ENCODE measurements at places on chromosomes 2 and 18. TPM values are rescaled to one million over a fixed set of nuclear protein-coding genes. Genes with fewer than 3 reads are reported as not detected.
A peak's percentile ranks its signal among the peaks of the same experiment; 100 is the strongest.

DNA sequence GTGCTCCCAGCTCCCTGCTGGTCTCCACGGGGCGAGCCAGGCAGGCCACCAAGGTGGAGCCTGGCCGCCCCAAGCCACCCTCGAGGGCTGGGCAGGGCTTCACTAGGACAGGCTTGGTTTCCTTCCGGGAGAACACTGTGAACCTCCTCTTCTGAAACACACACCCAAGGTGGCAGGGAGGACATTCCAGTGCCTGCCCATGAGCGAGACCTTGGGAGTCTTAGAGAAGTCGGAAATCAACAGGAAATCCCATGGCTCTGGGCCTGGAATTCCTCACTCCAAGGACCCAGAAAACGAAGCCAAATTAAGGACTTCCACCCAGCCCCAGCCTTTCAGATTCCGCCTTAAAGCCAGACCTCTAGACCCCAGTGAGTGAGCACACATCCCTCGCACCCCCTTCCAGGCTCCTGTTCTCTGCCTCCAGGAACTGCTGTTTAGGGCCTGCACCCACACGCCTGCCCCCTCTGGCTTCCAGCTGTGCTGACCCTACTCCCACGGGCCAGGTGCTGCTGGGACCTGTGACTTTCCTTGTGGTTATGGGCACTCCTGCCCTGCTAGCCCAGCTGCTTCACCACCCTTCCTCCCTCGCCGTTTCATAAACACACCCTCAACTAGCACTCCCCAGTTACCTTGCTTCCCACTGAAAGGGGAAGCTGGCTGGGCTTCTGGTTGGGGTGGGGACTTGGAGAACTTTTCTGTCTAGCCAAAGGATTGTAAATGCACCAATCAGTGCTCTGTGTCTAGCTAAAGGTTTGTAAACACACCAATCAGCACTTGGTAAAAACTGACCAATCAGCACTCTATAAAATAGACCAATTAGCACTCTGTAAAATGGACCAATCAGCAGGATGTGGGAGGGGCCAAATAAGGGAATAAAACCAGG is 13.7 kb downstream of the GPR17 start:
- H3K36me3 ChIP-seq, result no peaks in the 10 kb centered on the region
- no peak for DNase-seq
- H3K4me3 ChIP-seq, result no peak overlapping the region
- H3K4me1 ChIP-seq, result peaks cover 9% of the 10 kb centered on the region
- H3K27me3 ChIP-seq, result peaks cover 10% of the 10 kb centered on the region

DNA sequence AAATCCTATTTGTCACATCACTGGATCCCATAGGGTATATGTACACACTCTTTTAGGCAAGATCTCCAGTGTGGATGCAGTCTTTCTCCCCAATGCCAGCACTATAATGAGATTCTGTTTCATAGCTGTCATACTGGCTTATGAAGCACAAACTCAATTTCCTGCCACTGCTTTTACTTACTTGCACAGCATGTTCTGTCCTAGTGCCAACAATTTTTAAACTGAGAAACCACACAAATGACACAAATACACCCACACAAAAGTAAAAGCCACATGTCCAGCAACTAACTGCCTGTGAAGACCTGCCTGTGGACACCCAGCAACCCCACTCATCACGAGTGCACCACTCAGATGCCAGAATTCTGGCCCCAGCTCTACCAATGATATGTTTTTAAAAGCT is 29.6 kb upstream of the RNU4ATAC start:
- peaks cover 5% of the 10 kb centered on the region for H3K4me1 ChIP-seq
- H3K4me3 ChIP-seq, result no peak overlapping the region
- H3K27me3 ChIP-seq, result no peaks in the 10 kb centered on the region
- DNase-seq, result no peak

- peaks cover 82% of the 10 kb centered on the region for H3K4me1 ChIP-seq
- peak; percentile 69 for DNase-seq
- H3K4me3 ChIP-seq, result peak overlapping the region; percentile 12
- no peaks in the 10 kb centered on the region for H3K27me3 ChIP-seq
- H3K27ac ChIP-seq, result peak overlapping the region; percentile 99
Observed at GRCh38 chr2:119487434-119488244, 36.6 kb downstream of the SCTR start.

DNA sequence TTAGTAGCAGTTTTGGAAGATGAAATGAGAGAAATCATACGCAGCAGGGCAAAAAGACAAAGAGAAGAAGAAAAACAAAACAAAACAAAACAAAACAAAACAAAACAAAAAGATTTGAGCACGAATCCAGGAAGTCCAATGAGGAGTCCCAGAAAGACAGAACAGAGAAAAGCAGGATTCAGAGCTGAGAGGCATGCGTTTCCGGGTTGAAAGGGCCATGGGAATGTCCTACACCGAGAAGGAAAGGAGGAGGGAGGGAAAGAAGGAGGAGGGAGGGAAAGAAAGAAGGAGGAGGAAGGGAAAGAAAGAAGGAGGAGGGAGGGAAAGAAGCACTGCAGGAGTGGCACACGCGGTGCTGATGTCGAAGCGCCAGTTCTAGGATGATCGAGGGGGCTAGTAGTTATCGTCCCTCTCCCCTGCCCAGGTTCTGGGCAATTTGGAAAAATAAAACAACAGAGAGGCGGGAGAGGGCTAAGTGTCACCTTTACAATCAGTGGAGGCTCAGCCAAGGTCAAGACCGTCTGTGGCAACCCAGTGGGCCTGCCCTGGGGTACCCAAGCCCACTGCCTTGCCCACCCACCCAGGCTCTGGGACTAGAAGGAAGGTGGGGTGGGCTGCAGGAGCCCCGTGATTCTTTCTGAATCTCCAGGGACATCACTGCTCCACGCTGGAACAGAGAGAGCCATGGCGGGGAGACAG is 68.4 kb downstream of the TWIST2 start:
- DNase-seq, result no peak
- H3K4me1 ChIP-seq, result no peaks in the 10 kb centered on the region
- no peak overlapping the region for H3K27ac ChIP-seq

DNA sequence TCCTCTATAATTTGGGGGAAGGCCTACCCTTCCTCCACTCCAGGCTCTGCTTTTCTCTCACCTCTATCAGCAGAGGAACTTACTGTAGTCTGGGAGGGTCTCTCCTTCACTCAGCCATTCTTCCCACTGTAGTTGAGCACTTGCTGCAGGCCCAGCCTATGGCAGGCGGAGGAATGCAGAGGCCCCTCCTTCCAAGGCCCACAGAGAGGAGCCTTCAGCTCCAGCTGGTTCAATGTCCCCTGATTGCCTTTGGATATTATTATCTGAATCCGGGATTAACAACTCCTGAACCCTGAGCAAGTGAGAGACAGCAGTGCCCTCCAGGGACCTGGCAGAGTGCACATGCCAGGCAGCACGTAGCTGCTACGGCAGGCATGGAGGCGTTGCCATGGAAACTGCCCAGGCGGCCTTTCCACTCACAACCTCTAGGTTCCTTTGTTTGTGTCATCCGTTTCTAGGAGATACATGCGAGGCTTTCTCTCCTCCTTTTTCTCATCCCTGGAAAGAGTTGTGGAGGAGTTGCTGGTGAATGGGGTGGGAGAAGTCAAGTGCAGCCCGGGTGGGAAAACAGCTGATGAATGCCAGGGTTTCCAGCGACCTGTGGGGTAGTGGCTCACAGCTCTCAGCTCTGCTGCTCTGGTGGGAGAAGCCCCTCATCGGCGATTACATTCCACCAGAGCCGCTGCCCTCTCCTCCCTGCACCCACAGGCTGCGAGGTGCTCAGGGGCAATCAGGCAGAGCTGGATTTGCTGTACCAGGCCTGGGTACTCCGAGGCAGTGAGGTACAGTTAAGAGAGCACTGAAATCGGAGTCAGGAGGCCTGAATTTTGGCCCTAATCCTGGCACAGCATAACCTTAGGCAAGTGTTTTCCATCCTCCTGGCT is 55.3 kb upstream of the HK2 start:
- no peaks in the 10 kb centered on the region for H3K36me3 ChIP-seq
- peak overlapping the region; percentile 52 for H3K4me3 ChIP-seq
- H3K27ac ChIP-seq, result no peak overlapping the region
- H3K27me3 ChIP-seq, result peaks cover 11% of the 10 kb centered on the region
- DNase-seq, result no peak

DNA sequence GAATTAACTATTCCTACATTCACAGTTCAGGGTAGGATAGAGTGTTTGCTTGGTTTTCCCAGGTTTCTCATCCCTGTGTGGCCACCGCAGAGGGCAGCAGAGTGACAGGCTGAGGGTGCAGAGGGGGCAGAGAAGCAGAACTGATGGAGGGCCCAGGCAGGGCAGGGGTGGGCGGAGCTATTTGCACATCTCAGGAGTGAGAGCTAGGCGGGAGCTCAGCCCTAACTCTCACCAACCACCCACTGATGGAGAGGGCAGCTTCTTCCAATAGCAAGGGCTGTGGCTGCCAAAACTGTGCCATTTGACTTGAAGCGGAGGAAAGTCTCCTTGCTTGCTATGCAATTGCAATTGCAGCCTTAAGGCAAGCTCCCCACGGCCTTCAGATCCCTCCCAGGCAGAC is 12.0 kb upstream of the DARS1 start:
- no peaks in the 10 kb centered on the region for H3K4me1 ChIP-seq
- H3K27me3 ChIP-seq, result no peaks in the 10 kb centered on the region
- H3K4me3 ChIP-seq, result no peak overlapping the region
- no peaks in the 10 kb centered on the region for H3K36me3 ChIP-seq
- H3K27ac ChIP-seq, result no peak overlapping the region

- peaks cover 8% of the 10 kb centered on the region for H3K4me1 ChIP-seq
- H3K27ac ChIP-seq, result no peak overlapping the region
- peaks cover 25% of the 10 kb centered on the region for H3K27me3 ChIP-seq
- H3K36me3 ChIP-seq, result no peaks in the 10 kb centered on the region
- DNase-seq, result no peak
- H3K4me3 ChIP-seq, result no peak overlapping the region
Observed at GRCh38 chr2:28528206-28528605, 32.3 kb downstream of the PLB1 start.

DNA sequence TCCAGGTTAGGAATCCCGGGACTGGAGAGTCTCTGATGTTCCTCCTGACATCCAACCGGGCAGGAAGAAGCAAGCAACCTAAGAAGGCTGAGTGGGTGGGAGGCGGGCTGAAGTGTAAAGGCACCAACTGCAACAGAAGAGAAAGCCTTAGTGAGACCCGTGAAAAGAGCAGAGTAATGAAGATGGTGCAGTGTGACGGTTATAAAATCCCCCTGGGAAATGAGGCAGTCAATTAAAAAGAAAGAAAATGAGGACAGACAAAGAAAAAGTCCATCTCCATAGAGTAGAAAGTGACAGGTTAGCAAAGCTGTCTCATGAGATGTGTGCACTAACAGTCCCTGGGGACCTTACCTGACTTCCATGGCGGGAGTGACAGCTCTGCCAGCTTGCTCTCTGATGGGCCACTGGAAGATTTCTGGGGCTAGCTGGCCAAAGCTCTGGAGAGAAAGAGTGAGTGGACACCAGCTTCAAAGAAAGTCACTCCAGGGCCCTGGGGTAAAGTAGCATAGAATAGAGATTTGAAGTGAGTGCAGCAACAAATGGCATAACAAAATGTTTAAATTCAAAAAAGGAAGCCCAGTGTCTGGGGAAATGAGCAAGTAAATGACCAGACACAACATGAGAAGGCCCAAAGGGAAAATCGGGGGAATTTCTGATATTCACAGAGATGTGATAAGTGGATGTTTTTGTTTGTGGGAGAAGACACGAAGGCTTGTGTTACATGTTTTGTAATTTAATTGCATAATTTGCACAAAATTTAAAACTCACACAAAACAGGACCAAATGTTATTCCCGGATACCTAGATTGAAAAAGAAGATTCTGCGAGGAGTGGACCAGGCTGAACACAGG is 44.1 kb upstream of the IGFBP2 start:
- peaks cover 9% of the 10 kb centered on the region for H3K27me3 ChIP-seq
- no peaks in the 10 kb centered on the region for H3K4me1 ChIP-seq
- no peak overlapping the region for H3K27ac ChIP-seq
- no peak for DNase-seq
- H3K36me3 ChIP-seq, result no peaks in the 10 kb centered on the region

Gene CYP27A1
- total RNA-seq, result 16.4 TPM

Gene TLX2
- total RNA-seq, result not detected

Gene SLC4A5
- 5.9 TPM for total RNA-seq
